ENCODE measurements at places on chromosomes 5 and 9.

DNA sequence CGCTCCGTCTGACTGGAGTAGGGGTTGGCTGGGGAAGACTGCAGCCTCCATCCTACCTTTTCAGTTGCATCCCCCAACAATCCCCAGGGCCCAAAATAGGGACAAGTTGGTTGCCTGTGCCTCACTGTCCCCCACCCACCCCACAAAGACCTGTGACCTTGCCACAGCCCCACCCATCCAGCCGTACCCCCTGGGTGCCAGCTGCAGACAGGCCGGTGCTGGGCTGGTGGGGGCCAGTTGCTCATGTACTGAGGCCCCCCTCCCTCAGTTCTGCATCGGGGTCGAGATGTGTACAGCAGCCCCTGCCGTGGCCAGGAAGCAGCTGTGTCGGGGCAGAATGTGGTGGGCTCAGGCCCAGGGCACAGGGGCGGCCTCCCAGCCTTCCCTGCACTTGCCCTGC lies 374 bp downstream of the LCNL1 start:
- DNase-seq = no peak

DNA sequence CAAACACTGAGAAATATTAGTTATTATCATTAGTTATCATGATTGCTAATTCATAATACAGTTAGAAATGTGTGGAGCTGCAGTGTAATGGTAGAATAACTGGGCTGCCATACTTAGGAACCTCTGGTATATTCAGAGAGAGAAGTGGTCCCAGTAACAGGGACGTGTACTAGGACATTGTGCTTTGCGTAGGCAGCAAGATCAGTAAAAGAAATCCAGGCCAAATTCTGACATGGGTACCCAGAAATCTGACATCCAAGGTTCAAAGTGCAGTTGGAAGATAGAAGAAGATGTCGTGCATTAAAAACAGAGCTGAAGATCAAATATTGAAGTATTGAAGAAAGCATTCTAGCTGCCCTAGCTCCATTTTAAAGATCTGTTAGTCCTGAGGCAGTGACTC lies 1160.7 kb upstream of the DMAC1 start:
- no peak for DNase-seq

DNA sequence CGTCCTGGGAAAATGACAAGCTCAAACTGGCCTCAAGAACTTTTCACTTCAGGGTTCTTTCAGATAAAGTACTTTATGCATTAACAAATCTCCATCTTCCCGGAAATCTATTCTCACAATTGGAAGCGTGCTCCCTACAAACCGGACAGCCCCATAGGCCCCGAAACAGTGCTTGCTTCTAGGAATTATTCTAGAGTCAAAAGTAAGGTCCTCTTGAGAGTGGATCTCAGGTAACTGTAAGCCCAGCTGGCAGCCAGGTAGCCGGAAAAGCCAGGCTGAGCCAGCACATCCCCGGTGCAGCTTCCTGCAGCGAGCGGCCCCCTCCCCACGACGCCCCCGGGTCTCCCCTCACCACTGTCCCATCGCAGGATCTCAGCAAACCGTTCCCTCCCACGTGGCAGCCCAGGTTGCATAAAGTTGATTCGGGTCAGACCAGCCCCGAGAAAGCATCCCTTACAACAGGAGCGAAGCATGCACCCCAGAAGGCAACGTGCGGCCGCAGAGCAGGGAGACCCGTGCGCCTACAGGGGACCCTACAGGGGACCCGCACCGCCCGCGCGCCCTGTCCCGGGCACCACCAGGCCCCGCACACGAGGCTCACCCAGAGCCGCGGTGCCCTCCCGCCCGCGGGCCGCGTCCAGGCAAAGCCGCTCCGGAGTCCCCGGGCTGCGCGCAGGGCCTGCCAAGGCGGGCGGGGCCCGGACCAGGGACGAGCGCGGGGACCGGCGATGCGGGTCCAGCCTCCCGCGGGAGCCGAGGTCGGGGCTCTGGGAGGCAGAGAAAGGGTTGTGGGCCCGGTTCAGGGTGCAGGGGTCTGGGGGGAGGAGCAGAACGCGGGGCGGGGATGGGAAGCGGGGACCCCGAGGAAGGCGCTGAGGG lies 920 bp downstream of the LPCAT1 start:
- no peak for DNase-seq

- peak; percentile 64 for DNase-seq
These were observed 41.2 kb downstream of the RCL1 start for GRCh38 chr9:4833781-4834560.

- DNase-seq = peak; percentile 42
These were observed 499.3 kb upstream of the ADAMTS16 start for GRCh38 chr5:4640795-4641194.

GRCh38 chr9:1994180-1994579 lies 21.0 kb upstream of the SMARCA2 start:
- no peak for DNase-seq

- DNase-seq = no peak
These were observed 17.6 kb upstream of the LCP2 start for GRCh38 chr5:170315154-170315553.

GRCh38 chr5:44440186-44440585 lies 51.0 kb upstream of the FGF10 start:
- DNase-seq = no peak

- peak; percentile 39 for DNase-seq
These were observed at the start of gene LHX3 for GRCh38 chr9:136204838-136205706. TSS of gene LHX3 (minus strand) at chr9:136205128. CDS start at chr9:136205012, 116 bp downstream.

DNA sequence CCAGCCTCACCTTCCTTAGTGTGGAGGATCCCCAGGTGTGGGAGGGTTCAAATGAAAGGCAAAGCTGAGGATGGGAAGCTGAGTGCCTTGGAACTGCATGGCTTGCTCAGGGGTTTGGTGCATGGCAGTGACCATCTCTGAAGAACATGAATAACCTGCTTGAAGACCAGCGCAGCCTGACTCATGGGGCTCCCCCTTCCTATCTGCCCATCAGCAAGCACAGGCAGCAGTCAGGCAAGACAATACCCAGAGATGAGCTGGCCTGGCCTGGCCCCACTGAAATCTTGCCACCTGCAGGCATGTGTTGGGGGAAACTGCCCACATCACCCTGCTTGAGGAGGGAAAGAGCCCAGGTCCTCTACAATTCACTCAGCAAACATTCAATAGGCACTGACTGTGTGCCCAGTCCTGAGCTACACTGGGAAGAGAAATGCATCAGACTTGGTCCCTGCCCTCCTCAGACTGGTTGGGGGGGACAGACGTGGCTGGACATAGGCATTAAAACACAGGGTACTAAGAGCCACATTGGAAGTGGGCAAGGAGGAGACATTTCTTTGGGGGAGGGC lies 105.0 kb upstream of the ALDH1B1 start:
- no peak for DNase-seq

DNA sequence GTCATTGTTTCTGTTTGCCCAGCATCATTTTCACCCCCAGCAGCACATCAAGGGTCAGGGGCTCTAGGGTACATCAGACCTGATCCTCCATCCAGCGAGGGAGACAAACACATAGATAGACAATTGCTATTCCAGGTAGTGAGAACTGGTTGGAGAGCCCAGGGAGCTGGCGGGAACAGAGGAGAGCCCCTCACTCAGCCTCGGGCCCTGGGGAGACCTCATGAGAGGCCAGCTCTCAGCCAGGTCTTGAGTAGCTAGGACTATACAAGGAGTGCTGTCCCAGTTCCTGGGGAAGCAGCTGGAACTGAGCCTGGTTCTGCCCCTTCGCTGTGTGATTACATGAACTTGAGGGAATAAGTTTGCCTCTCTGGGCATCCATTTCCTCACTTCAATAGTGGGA lies 80.3 kb downstream of the HRH2 start:
- no peak for DNase-seq

DNA sequence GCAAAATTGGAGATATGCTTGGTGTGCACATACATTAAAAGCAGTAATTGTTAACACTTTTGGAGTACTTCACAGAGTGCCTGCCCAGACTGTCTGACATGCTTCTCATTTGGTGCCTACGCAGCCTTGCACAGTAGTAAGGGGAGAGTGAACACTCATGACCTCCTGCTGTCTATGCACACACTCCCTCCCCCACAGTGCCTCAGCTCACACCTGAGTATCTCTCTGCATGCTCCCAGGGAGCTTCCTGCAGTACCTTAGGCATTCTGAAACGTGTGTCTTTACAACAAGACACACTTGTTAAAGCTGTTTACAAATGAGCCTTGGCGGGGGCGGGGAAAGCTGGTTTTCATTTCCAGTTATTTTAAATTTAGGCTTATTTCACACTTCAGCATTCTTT lies 18.0 kb downstream of the MAP3K1 start:
- no peak for DNase-seq

GRCh38 chr5:180423133-180423532 lies 70.0 kb upstream of the GFPT2 start:
- no peak for DNase-seq

- DNase-seq = no peak
These were observed 119.4 kb downstream of the MED27 start for GRCh38 chr9:131960311-131960710.

DNA sequence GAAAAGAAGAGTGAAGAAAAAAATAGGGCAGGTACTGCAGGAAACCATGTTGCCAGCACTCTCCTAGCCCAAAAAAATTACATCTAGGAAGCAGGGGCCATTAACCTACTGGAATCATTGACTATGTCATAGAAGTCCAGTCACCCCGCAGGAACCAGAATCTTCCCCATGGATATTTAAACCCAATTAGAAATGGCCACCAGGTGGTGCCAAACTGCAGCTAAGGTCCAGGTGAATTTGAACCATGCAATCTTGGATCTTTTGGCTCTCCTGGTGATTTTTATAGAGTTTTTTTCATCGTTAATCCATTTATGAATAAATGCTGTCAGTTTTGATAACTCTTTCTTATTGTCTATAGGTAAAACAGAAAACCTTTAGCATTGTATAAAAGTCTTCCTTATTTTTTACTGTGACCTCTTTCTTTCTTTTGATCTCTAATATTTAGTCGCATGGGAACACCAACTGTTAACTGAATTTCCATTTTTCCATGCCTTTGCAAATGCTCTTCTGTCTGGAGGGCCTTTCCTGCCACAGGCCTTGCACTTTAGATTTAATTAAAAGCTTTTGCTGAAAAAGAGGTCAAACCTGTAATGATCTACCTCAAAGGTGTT lies 147.5 kb upstream of the FGF10 start:
- peak; percentile 8 for DNase-seq

GRCh38 chr9:69157751-69158466 lies 16.2 kb upstream of the TJP2 start:
- peak; percentile 33 for DNase-seq

DNA sequence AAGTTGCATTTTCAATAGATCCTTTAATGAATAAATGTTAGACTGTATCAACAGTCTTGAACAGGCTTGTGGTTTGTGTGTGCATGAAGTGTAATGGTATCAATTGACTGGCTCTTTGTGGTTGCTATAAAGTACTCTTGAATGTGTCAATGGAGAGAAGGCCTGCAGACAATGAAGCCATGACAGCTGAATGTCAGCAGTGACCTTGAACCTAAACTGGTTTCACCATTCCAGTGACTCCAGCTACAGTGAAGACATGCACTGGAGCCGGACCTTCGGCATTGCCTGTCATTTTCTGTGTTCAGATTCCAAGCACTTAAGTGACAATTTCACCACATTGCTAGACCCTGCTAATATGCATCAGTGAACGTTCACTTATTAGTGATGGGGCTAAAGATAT lies 276.0 kb upstream of the TMEM161B start:
- DNase-seq = no peak

- DNase-seq = peak; percentile 67
These were observed 259.2 kb upstream of the RGMB start for GRCh38 chr5:98514215-98514614.

DNA sequence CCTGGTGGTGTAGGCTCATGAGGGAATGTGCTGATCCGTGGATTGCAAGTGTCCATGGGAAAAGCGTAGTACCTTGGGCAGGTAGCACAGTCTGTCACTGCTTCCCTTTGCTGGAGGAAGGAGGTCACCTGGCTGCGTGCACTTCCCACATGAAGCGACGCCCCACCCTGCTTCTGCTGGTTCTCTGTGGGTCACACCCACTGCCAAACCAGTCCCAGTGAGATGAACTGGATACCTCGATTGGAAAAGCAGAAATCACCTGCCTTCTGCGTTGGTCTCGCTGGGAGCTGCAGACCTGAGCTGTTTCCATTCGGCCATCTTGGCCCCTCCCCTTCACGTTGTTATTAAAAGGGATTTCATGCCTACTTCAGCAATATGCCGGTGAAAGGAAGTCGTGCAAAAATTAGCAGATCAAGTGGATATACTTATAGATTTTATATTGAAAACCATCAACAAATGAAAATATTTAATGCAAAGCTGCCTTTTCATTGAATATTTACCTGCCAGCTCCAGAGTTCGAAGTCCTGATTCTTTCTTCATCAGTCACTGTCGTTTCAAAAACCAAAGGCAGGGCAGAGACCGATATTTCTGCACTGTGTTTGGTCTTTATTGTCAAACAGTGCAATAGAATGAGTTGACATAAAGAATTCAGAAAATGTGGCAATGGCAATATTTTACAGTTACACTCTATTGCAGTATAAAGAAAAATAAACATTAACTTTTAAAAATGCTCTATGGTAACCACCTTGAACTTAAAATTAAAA lies 123.2 kb downstream of the JAKMIP2 start:
- DNase-seq = no peak

- DNase-seq = peak; percentile 78
These were observed 207.9 kb upstream of the CD180 start for GRCh38 chr5:67404256-67405100.

- no peak for DNase-seq
These were observed 115.2 kb downstream of the SVEP1 start for GRCh38 chr9:110464321-110464720.

GRCh38 chr9:134656334-134657006 lies 14.9 kb downstream of the COL5A1 start:
- no peak for DNase-seq

DNA sequence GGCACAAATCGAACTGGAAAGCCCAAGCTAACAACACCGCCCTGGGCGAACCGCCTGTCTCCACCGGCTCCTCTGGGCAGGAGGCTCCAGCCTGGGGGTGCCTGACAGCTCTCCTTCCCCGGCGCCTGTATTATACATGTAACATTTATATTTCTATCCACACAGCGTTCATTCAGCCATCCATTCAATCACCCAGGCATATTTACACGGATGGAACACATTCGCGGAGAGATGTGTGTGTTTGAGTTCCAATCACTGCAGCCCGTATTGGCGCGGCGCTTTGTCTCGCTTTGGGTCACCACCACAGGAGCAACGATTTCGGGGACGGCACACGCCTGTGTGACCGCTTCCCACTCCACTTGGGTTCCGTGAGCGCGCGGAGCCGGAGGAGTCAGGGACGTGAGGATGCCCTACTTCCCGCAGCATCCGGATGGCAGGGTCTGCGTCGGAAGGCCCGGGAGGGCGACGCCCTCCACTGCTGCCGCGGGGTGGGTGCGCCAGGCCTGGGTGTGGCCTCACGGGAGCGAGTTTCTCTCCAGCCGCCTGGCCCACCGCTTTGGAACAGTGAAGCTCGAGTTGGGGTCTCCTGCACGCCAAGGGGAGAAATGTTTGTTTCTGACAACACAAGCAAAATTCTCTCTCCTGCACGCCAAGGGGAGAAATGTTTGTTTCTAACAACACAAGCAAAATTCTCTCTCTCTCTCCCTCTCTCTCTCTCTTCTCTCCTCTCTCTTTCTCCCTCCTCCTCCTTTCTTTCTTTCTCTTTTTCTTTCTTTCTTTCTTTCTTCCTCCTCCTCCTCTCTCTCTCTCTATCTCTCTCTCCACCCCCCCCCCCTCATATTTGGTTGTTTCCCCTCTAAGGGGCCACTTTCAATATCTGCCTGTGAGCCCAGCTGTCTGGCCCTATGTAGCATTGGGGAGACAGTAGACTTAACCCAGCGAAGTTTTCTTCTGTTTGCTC lies 1.1 kb upstream of the SV2C start:
- DNase-seq = no peak

GRCh38 chr5:72436796-72437471 lies 70.3 kb downstream of the ZNF366 start:
- peak; percentile 92 for DNase-seq
